B cell (primary cell): ENCODE measurements at places on chromosomes 1 and 21. TPM values are rescaled to one million over a fixed set of nuclear protein-coding genes. Genes with fewer than 3 reads are reported as not detected.
A peak's percentile ranks its signal among the peaks of the same experiment; 100 is the strongest.

- no peak for DNase-seq
These were observed 56.4 kb downstream of the DISP3 start for GRCh38 chr1:11535316-11535715.

- no peak for DNase-seq
These were observed 41.3 kb upstream of the LRP8 start for GRCh38 chr1:53369034-53369750.

GRCh38 chr1:215819114-215819513 is 252.0 kb downstream of the KCTD3 start:
- DNase-seq: no peak

DNA sequence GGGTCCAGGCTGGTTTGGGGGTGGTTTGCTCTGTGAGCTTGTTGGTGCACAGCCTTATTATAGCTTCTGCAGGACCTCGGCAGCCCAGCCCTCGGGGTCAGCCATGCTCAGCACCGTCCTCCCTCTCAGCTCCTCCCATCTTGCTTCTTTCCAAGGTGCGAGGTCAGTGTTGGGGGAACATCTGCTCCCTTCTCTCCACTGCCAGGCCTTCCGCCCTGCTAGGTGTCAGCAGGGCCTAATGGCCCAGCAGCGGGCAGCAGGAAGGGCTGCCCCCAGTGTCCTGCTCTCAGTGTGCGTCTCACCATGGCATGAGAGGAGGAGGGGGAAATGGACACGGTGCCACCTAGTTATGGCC is 36.5 kb upstream of the LRRC3 start:
- DNase-seq: no peak

DNA sequence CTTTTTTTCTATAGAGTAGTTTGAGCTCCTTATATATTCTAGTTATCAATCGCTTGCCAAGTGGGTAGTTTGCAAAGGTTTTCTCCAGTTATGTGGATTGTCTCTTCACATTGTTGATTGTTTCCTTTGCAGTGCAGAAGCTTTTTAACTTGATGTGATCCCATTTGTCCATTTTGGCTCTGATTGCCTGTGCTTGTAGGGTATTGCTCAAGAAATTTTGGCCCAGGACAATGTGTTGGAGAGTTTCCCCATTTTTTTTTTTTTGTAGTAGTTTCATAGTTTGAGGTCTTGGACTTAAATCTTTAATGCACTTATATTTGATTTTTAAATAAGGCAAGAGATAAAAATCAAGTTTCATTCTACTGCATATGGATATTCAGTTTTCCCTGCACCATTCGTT is 774.8 kb upstream of the ADAMTS5 start:
- DNase-seq: no peak

GRCh38 chr1:17574516-17574915 is 35.0 kb downstream of the ARHGEF10L start:
- DNase-seq: no peak

DNA sequence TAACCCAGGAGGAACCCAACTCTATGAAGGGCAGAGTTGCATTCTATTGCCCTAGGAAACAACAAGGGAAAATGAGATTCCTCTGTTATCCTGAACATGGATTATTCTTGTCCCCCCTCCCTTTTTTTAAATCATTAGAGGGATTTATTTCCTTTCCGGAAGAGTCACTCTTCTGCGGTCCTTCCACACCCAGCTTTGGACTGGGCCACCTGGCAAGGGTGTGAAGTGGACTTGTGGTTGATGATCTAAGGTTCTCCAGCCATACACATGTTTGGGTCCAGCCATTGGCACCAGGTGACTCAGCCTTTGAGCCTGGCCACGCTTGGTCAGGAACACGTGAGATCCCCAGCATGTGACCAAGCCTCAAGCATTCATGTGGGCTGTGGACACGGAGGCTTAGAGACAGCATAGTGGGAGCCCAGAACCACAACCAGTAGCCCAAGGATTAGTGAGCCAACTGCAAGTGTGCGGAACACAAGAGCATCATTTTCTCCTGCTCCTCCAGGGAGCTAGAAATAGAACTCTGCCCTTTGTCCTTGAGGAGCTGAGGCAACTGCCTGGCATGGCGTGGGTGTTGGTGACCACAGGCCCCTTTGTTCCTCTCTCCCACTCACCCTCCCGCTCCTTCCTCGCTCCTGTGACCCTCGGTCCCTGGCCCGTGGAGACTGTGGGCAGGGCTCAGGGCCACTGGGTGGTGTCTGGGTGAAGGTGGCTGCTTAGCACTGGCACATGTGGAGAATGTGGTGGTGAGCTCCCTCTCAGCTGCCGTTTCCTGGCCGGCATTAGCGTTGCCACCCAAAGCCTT is 50.1 kb downstream of the NENF start:
- no peak for DNase-seq

- no peak for DNase-seq
These were observed 70.3 kb upstream of the MROH9 start for GRCh38 chr1:170864876-170865538.

GRCh38 chr21:37548521-37548981 is 182.0 kb downstream of the DYRK1A start:
- DNase-seq: no peak

DNA sequence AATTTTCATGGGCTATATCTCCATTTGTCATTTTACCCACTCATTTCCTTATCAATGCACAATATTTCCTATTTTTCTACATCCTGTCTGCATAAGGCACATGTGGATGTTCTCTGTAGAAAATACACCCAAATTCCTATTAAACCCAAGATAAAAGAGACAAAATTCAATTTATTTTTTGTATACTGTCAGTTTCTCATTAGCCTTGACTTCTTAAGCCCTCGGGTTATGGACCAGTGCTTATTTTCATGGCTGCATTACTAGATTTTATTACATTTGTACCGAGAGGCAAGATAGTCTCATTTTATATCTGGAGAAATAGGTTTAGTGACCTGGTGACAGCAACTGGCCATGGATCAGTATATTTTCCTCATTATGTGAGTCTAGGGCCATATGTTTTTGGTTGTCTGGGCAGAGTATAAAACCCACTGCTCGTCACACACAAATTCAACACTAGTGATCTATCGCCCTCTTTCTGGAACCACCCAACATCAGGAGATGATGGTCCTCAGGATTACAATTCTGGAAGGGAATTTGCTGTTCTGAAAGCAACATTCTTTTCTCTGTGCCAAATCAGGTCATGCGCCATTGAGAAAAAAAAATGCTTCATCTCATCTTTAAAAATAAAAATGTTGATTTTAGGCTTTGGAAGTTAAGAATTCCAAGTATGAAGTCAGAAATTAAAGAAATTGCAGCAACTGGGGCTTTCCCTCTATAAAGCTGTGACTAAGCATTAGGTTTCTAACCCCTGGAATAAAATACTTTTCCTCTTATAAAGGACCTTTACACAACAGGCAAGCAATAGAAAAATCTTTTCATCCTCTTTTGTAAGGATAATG is 81.4 kb downstream of the ASTN1 start:
- DNase-seq: no peak

DNA sequence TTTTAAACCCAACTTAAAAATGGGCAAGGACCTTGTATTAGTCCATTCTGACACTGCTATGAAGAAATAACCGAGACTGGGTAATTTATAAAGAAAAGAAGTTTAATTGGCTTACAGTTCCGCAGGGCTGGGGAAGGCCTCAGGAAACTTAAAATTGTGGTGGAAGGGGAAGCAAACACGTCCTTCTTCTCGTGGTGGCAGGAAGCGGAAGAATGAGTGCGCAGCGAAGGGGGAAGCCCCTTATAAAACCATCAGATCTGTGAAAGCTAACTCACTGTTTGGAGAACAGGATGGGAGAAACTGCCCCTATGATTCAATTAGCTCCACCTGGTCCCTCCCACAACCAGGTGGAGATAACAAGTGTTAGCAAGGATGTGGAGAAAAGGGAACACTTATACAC is 237.7 kb downstream of the SEC16B start:
- DNase-seq: no peak

DNA sequence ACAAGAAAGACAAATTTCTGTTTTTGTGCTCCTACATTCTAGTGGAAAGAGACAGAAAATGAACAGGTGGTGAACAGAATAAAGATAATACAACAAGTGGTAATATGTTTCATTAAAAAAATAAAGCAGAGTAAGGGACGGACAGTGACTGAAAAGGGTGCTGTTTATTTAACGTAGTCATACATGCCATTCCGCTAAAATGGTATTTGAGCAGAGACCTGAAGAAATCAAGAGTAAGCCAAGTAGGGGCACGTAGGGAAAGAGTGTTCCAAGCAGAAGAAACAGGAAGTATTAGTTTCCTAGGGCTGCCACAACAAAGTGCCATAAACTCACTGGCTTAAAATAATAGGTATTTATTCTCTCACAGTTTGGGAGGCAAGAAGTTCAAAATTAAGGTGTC is 65.6 kb upstream of the KCTD3 start:
- DNase-seq: no peak

DNA sequence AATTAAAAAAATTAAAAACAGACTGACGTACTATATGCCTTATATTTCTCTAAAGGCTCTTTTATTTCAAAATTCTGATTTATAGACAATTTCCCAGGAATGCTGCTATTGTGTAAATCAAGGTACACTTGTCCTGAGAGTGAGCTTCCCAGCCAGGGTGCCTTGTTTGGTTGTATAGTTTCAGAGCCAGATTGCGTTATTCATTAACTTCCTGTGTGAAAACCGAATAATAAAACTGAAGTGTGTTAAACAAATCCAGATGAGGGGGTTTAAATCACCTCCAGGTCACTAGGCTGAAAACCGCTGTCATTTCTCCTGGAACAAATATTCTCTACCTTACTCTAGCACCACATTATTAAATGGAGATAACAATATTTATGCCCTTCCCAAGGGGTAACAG is 68.7 kb downstream of the LMX1A start:
- no peak for DNase-seq

DNA sequence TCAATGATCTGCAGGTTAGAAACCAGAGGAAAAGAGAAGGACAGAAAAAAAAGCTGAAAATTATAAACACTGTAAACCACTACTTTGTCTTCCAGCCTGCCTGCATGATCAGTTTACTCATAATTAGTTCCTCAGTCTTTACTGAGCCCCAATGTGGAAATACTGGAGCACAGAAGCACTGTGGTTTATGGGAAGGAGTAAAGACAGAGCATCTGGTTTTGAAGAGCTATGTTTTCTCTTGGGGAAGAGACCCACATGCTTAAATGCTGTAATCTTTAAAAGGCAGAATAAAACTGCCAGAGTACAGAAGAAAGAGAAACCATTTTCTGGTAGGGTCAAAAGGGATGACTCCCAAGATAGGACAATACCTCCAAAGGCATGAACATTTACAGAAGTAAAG is 159.0 kb upstream of the ZNHIT6 start:
- DNase-seq: no peak

GRCh38 chr1:191043066-191043465 is 565.4 kb upstream of the BRINP3 start:
- no peak for DNase-seq

DNA sequence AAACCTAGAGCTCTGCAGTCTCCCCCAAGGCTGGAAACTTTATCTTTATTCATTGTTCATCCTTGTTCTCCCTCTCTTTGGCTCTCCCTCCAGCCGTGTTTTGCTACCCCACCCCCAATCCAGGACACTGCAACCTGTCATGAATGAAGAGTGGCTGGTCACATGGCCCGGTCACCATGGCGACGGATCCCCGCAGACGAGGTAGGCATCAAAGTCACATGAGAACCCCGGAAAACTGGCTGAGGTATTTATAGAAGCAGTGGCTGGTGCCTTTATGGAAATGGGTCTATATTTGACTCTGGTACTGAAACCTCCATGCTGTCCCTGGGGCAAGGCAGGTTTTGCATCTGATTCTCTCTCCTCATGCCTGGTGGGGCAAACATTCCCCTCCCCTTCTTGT is 13.4 kb upstream of the SLC6A17 start:
- DNase-seq: peak; percentile 29

- peak; percentile 55 for DNase-seq
These were observed 692 bp downstream of the SORT1 start for GRCh38 chr1:109396871-109397580.

DNA sequence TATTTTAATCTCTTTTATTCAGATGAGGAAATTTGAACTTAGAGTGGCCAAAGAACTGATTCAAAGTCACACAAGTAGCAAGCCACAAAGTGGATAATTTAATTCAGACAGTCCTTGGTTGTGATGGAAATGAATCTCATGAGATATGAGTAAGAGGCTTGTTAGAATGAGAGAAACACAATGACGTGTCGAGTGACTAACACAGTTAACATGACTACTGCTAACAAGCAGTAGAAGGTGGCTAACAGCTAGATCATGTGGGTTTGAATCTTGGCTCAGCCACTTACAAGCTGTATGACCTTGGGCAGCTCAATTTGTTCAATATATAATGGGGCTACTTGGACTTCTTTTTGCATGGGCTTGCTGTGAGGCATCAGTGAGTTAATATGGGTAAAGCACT is 104.5 kb upstream of the LMO4 start:
- DNase-seq: no peak

- DNase-seq: no peak
These were observed 66.2 kb downstream of the GLIS1 start for GRCh38 chr1:53672785-53673184.

DNA sequence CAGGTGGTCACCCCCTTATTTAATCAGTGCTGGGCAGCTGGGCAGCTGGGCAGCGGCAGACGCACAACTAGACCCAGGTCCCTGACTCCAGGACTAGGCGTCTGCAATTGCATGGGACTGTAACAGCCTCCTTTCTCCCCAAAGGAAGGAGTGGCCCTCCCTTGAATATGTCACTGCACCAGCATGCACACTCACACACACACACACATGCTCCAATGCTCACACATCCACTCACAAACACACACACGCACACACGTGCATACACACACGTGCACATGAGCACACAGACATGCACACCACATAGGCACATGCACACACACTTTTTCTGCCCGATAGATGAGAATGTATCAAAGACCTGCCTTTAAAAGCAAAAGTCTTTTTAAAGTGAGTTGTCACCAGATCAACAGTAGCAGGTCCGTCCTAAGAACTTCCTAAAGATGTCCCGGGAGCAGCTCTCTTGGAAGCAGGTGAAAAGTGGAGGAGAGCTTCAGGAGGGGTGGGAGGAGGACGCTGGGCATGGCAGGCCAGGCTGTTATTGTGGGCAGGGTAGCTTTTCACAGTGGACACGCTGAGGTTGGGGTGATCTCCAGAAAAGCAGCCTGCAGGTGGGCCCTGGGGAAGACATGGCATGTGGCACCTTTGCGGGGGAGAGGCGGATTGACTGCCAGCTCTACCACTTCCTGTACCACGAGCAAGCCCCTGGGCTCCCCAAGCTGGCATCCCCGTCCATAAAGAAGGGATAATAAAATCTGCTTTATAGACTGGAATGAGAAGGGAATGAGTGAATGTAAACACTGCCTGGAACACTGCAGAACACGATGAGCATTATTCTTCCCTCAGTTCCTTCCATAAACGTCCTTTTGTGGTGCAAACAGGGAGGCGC is 1.7 kb downstream of the PDE9A start:
- no peak for DNase-seq

DNA sequence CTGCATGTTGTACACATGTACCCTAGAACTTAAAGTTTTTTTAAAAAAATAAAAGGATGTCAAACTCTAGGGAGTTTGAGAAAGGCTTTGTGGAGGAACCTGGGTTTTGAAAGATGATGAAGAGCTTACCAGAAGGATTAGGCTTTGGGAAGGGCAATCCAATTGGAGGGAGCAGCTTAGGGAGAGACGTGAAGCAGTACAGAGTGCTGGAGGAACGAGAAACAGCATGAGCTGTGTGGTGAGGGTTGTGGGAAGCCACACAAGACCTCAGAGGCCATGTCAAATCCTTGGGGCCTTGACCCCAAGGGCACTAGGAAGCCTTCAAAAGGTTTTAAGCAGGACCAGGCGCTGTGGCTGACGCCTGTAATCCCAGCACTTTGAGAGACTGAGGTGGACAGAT is 8.4 kb upstream of the KPNA6 start:
- no peak for DNase-seq

Gene OR2L3
- polyA plus RNA-seq: 0.17 and 0.42 TPM in 2 replicates

Gene COL24A1
- 0.04 TPM in 1 of 2 replicates, not detected in the other for polyA plus RNA-seq

Gene AGT
- not detected in 2 replicates for polyA plus RNA-seq

Gene CCDC190
- polyA plus RNA-seq: not detected in 2 replicates

Gene IL19
- not detected in 2 replicates for polyA plus RNA-seq
